ENCODE measurements at places on chromosomes 3 and 15.

DNA sequence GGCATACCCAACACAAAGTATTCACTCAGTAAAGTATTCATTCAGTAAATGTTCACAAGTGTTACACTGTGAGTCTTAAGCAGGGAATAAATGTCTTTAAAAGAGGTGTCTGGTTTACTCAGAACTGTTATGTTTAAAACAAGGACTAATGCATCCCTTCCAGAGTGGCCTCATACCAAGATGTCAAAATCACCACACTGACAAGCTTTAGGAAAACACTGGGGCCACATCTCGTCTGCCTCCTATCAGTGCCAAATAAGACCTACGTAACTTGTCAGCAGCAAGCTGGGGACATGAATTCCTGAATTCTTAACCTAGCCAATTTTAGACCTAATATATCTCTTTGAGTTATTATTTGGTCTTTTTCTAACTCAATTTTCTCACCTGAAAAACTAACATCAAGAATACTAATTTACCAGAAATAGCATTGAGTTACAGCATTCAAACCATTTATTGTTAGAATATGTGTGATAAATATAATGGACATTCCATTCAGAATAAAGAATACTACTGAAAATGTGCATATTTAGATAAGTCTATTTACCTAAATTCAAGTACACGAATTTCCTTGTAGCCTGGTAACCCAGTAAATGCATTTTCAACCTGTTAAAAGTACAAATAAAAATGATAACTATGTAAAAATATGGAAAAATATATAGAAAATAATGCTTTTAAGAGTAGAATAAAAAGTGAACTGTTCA, 51.3 kb downstream of the IMPG2 start:
- DNase-seq, result no peak

DNA sequence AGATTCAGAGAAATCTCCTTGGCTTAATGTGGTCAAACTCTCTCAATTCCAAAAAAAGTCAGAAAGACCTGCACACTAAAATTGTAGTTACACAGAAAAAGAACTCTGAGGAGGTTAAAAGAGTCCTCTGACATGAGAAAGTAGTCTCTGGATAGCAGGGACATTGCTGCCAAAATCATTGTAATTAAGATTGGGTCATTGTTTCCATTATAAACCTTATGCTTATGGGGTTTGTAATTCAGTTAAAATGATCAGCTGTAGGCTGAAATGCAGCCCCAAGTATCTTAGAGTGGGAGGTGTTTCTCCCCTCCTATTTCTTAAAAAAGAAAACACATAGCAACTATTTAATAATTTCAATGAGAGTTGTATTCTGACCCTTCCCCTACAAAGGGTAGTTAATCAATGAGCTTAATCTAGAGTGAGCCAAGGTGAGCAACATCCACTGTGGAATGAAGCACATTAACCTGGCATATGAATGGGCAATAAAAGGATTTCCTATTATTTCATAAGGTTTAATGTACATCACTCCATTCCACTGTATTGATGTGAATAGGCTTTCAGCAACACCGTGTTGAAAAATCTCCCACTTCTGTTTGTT, 406.9 kb downstream of the TIGIT start:
- no peak for DNase-seq

DNA sequence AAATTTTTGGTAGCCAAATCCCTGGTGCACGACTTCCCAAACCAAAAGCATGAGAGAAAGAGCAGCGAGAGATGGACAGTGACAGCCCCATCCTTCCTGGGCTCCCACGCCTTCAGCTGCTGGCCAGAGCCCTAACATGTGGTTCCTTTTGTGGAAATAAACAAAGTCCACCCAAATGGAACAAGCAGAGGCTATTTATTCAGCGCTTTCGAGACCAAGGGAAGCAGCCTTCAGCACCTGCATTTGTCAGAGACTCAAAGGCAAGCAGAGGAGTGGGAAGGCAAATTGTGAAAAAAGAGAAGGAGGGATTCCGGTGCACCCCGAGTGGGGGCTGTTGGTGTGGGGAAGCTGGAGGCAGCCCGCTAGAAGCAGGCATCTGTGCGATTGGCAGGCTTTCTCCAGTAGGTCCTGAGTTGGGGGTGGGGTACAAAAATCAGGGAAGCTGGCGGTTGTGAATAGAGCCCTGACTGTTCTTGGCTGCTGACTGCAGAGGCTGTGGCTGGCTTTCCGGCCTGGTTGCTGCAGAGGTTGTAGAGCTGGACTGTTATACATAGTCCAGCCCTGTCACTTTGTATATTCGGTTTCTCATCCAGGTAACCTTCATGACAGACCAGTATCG, 427.2 kb downstream of the OCA2 start:
- no peak for DNase-seq

DNA sequence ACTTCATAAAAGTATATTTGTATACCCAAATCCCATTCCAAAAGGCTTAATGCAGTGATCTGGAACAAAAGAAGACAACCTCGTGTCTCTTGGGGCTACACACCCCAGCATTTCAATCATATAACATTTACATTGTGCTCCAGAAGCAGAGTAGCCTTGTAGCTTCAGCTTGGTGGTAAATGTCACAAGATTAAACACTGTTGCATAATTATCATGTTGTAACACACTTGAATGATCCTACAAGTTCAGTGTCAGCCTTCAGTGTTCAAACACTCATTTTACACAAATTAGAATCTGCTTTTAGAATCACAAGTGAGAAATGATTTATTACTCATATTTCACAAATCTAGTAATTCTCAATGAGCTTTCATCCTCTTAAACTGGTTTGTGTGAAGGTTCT, 122.6 kb downstream of the CNTN3 start:
- DNase-seq, result peak; percentile 20
